ENCODE measurements at places on chromosomes 16 and 17.

GRCh38 chr16:46718214-46718613 lies 28.8 kb downstream of the ORC6 start:
- DNase-seq, result no peak

DNA sequence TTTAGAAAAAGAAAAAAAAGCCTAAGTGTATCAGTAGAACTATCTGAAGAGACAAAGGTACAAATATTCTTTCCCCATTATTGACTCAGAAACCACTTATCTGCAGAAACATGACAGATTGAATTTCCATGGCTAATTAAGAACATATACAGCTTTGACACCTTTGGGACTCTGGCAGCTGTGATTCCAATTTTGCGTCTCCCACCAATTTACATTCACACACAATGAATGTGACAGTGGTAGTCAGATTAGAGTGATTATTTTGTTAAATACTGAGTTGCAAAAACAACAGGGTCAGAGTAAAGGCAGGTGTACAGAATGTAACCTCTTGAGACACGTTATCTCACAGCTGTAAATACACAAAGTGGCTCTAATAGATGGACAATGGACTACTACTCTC lies 5.3 kb upstream of the PPM1D start:
- DNase-seq, result no peak

DNA sequence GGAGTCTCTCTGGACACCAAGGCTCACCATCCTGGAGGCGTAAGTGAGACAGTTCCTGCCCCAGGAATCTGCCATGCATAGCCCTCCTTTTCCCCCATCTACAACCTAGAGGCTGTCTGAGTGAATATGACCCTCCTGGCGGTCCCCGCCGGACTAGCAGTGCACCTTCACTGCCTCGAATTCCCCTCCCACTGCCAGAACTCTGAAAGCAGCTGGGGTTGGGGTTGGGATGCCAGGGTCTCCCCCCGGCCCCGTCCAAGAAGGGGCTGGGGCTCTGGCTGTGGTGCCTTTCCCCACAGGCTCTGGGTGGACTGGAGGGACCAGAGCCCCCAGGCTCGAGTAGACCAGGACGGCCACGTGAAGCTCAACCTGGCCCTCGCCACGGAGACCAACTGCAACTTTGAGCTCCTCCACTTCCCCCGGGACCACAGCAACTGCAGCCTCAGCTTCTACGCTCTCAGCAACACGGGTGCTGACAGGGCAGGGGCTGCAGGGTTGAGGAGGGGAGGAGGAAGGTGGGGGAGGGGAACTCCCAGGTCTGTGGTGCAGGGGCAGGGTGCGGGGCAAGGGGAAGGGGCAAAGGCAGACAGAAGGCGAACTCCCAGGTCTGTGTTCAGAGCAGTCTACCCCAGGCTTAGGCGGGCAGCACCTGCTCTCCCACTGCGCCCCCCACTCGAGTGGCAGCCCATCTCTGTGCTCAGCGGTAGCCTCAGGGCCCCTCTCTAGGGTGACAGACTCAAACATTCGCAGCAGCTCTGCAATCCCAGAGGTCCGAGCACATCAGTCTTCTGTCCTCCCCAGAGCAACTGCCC lies 1.2 kb downstream of the ZACN start:
- no peak for DNase-seq

DNA sequence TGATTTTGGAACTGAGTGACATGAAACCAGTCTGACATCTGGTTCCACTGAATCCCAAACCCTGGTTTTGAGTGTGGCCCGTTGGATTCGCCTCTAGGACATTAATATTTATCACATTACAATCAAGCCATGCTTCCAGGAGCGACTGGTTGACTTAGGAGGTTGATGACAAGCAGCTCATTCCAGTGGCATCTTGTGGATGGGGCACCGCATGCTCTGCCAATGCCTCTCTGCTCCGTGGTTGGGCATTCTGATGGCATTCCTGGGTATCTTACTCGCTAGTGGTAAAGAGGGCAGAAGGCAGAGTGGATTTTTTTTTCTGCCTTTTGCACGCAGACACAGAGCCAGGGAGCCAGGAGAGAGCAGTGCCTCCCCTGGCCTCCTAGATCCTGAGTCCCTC lies 31.4 kb downstream of the CACNG4 start:
- no peak for DNase-seq

DNA sequence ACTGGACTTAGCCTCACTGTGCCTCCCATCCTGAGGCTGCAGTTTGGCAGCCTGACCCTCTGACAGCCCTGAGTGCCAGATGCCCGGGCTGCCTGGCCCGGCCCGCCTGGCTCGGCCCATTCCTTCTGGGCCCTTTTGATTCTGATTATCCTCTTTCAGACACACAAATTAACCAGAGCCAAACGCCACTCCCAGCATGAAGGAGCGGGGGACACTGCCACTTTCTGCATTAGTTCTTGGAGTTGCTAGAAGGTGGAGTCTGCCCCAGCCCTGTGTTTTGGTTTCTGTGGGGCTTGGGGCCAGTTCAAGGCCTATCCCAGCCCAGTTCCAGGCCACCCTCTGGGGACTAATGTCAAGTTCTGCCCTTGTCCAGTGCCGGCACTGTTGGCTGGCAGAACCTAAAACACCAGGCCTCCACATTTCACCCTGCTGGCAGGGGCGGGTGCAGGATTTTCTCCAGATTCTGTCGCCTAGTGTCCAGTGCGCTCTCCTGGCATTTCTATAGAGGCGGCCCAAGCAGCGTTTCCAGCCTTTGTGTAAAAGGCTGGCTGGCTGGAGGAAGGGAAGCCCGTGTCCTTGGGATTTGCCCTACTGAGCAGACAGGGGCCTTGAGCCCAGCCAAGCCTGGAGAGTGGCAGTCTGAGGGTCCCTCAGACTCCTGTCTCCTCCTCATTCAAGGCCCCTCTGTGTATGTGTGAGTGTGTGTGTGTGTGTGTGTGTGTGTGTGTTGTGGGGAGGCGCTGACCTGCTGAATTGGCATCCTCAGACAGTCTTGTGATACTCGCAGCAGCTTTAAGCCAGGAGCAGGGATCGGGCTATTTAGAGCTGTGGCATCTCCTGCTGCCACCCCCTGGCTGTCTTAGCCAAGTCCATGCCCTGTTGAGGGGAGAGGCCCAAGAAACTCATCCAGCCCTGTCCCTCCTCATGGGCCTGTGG lies 21.4 kb downstream of the PLCD3 start:
- DNase-seq, result no peak

DNA sequence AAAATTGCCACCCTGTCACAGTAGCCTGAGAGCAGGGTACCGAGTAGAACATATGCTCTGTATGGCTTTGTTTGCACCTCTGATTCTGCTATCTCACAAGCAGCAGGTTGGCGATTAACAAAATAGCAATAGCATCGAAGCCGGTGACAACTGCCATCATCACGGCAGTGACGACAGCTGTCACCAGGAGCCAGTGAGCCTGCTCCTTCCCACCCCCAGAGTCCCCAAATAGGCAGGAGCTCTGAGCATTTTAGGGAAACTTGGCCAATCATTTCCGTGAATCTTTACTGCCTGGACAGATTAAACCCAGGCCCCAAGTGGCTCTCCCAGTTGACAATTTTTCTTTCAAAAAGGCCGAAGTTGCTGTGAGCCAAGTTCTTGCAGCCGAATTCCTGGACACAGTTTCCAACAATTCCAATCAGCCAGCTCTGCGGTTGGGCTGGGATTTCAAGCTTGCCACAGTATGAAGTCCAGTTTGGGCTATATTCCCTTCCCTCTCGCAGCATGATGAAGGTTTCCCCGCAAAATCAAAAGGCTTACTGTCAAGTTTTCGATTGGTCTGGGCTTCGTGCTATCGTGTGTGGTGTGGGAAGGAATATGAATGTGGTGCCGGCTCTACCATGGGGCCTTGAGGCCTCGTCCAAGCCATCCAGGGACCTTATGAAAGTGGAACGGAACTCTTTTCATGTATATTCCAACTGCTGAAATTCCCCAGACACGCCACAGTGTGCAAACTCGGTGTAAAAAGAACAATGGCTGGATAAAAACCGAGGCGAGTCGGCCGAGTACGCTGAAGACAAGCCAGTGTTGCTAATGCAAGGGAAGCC lies 186.6 kb downstream of the C16orf78 start:
- DNase-seq, result no peak

GRCh38 chr17:34816848-34817247 lies 144.4 kb downstream of the CCT6B start:
- no peak for DNase-seq

DNA sequence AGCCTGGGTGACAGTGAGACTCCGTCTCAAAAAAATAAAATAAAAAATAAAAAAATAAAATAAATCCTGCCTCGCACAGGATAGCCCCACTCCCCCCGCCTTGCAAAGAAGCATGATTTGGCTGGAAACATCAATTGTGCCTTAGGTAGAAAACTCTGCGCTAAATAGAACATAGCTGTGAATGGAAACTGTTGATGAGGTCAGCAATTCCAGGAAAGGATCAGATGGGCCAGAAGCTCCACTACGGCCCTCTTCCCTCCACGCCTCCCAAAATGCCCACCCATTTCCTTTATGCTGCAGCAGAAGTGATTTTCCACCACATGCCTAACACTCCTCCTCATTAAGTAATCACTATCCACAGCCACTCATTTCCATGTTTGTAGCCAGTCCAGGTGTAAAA lies 473.4 kb downstream of the XYLT1 start:
- DNase-seq, result no peak

GRCh38 chr16:53087101-53087500 lies 32.3 kb downstream of the CHD9 start:
- no peak for DNase-seq

GRCh38 chr16:50093607-50094539 lies 28.1 kb downstream of the HEATR3 start:
- DNase-seq, result peak; percentile 21

GRCh38 chr17:33052856-33053255 lies 61.2 kb downstream of the SPACA3 start:
- DNase-seq, result no peak

DNA sequence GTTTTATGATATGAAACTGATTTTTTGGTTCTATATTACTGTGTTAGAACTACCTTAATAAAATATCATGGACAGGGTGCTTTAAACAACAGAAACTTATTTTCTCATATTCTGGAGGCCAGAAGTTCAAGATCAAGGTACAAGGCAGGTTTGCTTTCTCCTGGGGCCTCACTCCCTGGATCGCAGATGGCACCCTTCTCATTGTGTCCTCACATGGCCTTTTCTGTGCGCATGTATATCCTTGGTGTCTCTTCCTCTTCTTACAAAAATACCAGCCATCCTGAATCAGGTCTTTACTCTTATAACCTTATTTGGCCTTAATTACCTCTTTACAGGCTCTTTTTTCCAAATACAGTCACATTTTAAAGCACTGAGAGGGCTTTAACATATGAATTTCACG lies 906.1 kb downstream of the CDH11 start:
- DNase-seq, result no peak

DNA sequence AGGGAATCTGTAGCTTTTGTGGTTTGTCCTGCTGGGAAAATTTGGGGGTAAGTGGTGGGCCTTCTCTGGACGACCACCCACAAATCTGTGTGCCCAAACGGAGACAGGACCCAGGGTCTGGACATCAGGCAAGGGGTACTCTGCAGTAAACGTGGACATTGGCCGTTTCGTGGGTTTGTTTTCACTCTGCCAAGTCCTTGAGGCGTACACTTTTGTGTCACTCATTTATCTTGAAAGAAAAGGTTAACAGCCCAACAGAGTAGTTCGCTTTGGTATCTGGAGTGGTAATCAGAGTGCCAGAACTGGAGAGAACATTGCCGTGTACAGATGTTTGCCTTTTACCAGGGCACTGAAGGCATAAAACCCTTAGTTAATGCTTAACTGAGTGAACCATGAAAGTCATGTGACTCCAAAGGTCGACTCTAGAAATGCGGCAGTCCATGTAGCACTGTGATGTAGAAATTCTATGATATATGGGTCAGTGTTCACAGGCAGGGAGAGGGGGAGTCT lies 15.4 kb downstream of the NAA60 start:
- peak; percentile 71 for DNase-seq

DNA sequence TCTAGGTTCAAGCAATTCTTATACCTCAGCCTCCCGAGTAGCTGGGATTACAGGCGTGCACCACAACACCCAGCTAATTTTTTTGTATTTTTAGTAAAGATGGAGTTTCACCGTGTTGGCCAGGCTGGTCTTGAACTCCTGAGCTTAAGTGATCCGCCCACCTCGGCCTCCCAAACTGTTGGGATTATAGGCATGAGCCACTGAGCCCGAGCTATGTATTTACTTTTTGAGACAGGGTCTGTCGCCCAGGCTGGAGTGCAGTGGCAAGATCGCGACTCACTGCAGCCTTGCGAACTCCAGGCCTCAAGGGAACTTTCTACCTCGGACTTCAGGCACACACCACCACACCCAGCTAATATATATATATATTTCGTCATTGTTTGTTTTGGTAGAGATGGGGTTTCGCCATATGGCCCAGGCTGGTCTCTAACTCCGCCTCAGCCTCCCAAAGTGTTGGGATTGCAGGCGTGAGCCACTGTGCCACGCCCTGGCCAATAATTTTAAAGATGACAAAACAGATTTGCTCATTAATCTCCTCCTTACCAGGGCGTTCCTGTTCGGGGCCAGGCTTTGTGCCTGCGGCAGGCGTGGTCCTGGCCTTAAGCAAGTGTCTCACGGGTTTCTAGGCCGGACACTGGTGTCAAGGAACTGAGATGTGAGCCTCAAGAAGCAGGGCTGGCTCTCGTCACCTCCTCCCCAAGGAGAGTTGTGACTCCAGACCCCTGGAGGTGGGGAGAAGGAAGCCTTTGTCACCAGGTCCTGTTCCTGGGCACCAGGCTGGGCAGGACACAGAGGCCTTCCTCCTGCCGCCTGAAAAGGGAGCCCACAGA lies 4.3 kb upstream of the NPW start:
- DNase-seq, result no peak

DNA sequence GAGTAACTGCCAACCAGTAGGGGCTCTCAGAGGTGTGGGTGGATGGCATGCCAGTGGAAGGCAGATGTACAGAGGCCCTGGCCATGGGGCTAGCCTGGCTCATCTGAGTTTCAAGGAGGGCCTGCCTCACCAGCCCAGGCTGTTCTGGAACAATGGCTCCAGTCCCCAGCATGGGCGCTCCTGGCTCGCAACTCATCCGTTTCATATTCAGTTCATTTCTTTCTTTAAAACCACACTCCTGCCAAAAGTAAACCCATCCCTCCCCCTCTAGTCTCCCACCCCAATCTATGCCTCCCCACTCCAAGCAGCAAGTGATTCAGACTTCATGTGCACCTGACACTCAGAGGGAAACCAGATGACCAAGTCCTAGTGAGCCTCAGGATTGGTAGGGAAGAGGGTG lies 2.4 kb downstream of the CCL13 start:
- DNase-seq, result no peak

- no peak for DNase-seq
These were observed 47.1 kb downstream of the ABAT start for GRCh38 chr16:8721336-8722024.

- no peak for DNase-seq
These were observed 90.5 kb downstream of the AATF start for GRCh38 chr17:37039269-37039668.

DNA sequence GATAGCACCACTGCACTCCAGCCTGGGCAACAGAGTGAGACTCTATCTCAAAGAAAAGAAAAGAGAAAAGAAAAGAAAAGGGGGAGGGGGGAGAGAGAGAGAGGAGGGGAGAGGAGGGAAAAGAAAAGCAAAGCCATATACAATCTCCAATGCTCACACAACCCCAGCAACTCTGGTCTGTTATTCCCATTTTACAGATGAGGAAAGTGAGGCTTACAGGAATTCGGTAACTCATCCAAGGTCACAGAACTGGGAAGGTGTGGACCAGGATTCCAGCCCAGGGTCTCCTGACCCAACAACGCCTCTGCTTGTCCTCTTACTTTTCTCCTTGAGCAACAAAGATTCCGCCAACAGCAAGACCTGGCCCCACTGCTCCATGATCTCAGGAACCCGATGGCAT lies 13.0 kb downstream of the PLA2G10 start:
- DNase-seq, result no peak

- no peak for DNase-seq
These were observed 676.6 kb downstream of the CDH11 start for GRCh38 chr16:64445245-64445644.

- no peak for DNase-seq
These were observed 1.1 kb downstream of the CSF3 start for GRCh38 chr17:40015998-40016985.
